ENCODE measurements at places on chromosomes 2 and 18. TPM values are rescaled to one million over a fixed set of nuclear protein-coding genes. Genes with fewer than 3 reads are reported as not detected.

Gene EVA1A
- total RNA-seq = not detected

Gene HAUS1
- total RNA-seq = 59.2 TPM

DNA sequence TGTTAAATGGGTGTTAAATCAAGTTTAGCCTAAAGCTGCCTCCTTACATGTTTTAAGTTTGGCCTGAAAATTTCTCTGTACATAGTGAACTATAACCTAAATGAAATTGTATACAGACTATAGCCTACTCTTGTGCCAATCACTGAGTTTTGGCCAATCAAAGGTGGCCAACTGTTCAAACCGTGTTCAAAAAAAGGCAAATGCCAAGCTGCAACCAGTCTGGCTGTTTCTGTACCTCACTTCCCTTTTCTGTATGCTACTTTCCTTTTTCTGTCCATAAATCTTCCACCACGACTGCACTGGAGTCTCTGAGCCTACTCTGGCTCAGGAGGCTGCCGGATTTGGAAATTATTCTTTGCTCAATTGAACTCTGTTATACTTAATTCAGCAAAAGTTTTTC is 121.0 kb downstream of the SPOPL start:
- H3K4me3 ChIP-seq = no peak overlapping the region
- H3K27me3 ChIP-seq = peaks cover 5% of the 10 kb centered on the region
- no peak overlapping the region for H3K27ac ChIP-seq
- no peaks in the 10 kb centered on the region for H3K36me3 ChIP-seq
- H3K4me1 ChIP-seq = no peaks in the 10 kb centered on the region

- peaks cover 3% of the 10 kb centered on the region for H3K4me1 ChIP-seq
- H3K27ac ChIP-seq = no peak overlapping the region
- H3K4me3 ChIP-seq = no peak overlapping the region
- H3K27me3 ChIP-seq = no peaks in the 10 kb centered on the region
These were observed 82.1 kb downstream of the RNF144A start for GRCh38 chr2:6999211-6999877.

GRCh38 chr2:102660574-102660973 is 41.2 kb downstream of the SLC9A2 start:
- no peaks in the 10 kb centered on the region for H3K36me3 ChIP-seq
- DNase-seq = no peak
- no peak overlapping the region for H3K27ac ChIP-seq
- no peak overlapping the region for H3K4me3 ChIP-seq
- H3K4me1 ChIP-seq = peaks cover 12% of the 10 kb centered on the region
- no peaks in the 10 kb centered on the region for H3K27me3 ChIP-seq

DNA sequence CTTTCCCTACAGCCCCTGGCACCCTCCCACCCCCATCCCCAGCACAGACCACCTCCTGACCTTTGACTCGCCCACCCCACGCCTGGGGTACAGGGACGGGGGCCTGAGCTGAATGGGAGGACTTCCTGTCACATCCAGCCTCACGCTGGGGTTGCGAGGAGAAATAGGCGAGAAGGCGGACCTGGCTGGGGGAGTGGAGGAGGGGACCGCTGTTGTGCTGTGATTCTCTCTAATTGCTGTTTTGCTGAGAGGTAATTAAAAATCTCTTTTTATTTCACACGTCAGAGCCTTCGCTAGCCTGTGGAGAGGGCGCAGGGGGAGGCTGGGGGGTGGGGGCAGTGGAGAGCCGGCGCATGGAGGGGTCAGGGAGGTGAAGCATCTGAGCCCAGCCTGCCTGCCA is 9.7 kb upstream of the ECEL1 start:
- no peak overlapping the region for H3K4me3 ChIP-seq
- no peak for DNase-seq

- no peak for DNase-seq
- no peak overlapping the region for H3K27ac ChIP-seq
- H3K36me3 ChIP-seq = no peaks in the 10 kb centered on the region
- H3K27me3 ChIP-seq = no peaks in the 10 kb centered on the region
- no peaks in the 10 kb centered on the region for H3K4me1 ChIP-seq
- no peak overlapping the region for H3K4me3 ChIP-seq
These were observed 397.2 kb downstream of the TMEM182 start for GRCh38 chr2:103159018-103159417.

DNA sequence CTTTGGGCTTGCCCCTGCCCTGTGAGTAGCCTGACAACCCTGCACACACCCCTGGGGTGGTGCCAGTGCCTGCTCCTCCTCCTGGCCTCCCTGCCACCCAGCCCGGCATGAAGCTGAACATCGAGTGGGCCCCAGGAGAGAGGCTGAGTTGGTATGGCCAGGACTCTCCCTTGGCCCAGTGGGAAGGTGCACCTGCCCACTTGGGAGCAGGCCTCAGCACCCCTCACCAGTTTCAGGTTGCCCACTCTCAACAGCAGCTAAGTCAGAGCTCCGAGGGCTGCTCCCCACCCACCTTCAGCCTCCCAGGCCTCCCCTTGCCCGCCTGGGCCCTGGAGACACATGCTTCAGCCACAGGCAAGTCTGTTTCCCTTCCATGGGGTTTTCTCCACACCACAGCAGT is 203.1 kb downstream of the KLHL29 start:
- peaks cover 2% of the 10 kb centered on the region for H3K27me3 ChIP-seq
- H3K4me3 ChIP-seq = no peak overlapping the region
- H3K27ac ChIP-seq = no peak overlapping the region

Measured in activated CD4-positive, alpha-beta memory T cell treated with anti-CD3 and anti-CD28 coated beads, Interleukin-2, amount 10 ng/mL, durations not matched to agents 7 days and 5 days (primary cell).